Psoas muscle (tissue), 8 donors: ENCODE measurements at places on chromosomes 4 and X.

- H3K4me1 ChIP-seq, result no peaks in the 10 kb centered on the region
- H3K27me3 ChIP-seq, result no peaks in the 10 kb centered on the region
- H3K4me3 ChIP-seq, result no peak overlapping the region
- DNase-seq, result no peak
- H3K36me3 ChIP-seq, result no peaks in the 10 kb centered on the region
Measured at GRCh38 chr4:126004941-126005340, 690.2 kb downstream of the FAT4 start.

DNA sequence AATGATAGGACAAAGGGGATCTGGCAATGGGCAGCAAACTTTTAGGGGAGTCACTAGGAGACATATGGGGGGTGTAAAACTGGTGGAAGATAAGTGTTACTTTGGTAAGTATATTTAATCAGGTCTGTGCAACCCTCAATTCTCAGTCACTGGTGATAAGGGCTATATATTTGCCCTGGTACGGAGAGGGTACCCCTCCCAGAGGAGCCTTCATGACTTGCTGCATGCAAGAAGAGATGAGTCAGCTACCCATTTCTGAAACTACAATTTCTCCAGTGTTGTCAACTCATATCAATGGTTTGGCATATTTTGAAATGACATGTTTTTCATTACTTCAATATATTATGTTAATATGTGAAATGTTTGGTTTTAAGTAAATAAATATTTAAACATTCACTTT lies 14.3 kb downstream of the SMARCAD1 start:
- no peak for DNase-seq
- no peaks in the 10 kb centered on the region for H3K4me1 ChIP-seq
- H3K4me3 ChIP-seq, result no peak overlapping the region
- no peaks in the 10 kb centered on the region for H3K27me3 ChIP-seq

GRCh38 chr4:138056541-138056940 lies 185.6 kb downstream of the SLC7A11 start:
- no peaks in the 10 kb centered on the region for H3K27me3 ChIP-seq
- no peaks in the 10 kb centered on the region for H3K36me3 ChIP-seq
- H3K4me1 ChIP-seq, result no peaks in the 10 kb centered on the region
- H3K27ac ChIP-seq, result no peak overlapping the region
- H3K4me3 ChIP-seq, result no peak overlapping the region

DNA sequence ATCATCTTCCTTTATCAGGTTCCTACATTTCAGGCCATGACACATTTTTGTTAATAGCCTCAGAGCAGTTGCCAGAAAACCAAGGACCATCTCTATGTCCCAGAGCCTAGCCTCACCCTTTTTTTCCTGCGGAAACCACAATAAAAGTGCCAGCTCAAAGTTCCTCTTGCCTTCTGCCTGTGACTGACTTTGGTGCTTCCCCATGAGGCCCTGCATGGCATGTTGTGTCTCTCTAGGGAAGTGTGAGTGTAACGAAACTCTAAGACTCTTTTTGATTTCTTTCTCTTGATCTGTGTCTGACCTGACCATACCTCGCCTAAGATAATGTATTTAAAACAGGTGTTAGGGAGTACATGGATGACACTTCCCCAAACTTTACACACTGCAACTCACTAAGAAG lies 642.3 kb upstream of the BOD1L1 start:
- no peaks in the 10 kb centered on the region for H3K36me3 ChIP-seq
- H3K27ac ChIP-seq, result no peak overlapping the region
- H3K27me3 ChIP-seq, result no peaks in the 10 kb centered on the region
- H3K4me1 ChIP-seq, result no peaks in the 10 kb centered on the region
- no peak overlapping the region for H3K4me3 ChIP-seq

GRCh38 chr4:15004739-15005301 lies 2.5 kb downstream of the CPEB2 start:
- DNase-seq, result peak; percentile 93
- H3K27ac ChIP-seq, result peak overlapping the region; percentile 99
- H3K36me3 ChIP-seq, result peaks cover 25% of the 10 kb centered on the region
- peaks cover 26% of the 10 kb centered on the region for H3K4me1 ChIP-seq

DNA sequence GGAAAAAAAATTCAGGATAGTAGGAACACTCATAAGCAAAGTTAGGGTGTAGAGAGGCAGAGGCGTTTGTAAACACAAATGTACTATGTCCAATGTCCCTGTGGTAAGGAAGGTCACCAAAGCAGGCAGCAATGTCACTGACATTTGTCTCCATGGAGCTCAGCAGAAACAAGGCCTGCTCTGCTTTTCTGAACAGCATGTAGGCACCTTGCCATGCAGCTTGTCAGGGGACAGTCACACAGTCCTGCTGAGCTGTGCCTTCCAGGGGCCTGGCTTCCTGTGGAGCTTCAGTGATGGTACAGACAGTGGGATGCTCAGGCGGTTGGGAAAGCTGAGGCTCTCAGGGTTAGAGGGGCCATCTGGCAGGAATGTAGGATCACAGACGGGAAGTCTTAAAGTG lies 74.5 kb upstream of the HS3ST1 start:
- no peak overlapping the region for H3K4me3 ChIP-seq
- H3K27ac ChIP-seq, result no peak overlapping the region
- DNase-seq, result no peak
- H3K36me3 ChIP-seq, result no peaks in the 10 kb centered on the region
- no peaks in the 10 kb centered on the region for H3K27me3 ChIP-seq

- no peak overlapping the region for H3K4me3 ChIP-seq
- no peaks in the 10 kb centered on the region for H3K36me3 ChIP-seq
- no peak overlapping the region for H3K27ac ChIP-seq
- H3K27me3 ChIP-seq, result no peaks in the 10 kb centered on the region
- H3K4me1 ChIP-seq, result no peaks in the 10 kb centered on the region
Measured at GRCh38 chr4:30840571-30840970, 120.4 kb downstream of the PCDH7 start.

- no peak for DNase-seq
- H3K4me1 ChIP-seq, result no peaks in the 10 kb centered on the region
- no peak overlapping the region for H3K27ac ChIP-seq
- no peaks in the 10 kb centered on the region for H3K36me3 ChIP-seq
Measured at GRCh38 chr4:44186850-44187246, 261.8 kb downstream of the KCTD8 start.

GRCh38 chr4:123990310-123990870 lies 593.8 kb downstream of the SPRY1 start:
- no peak overlapping the region for H3K27ac ChIP-seq
- H3K27me3 ChIP-seq, result no peaks in the 10 kb centered on the region
- peaks cover 13% of the 10 kb centered on the region for H3K4me1 ChIP-seq
- no peak overlapping the region for H3K4me3 ChIP-seq

DNA sequence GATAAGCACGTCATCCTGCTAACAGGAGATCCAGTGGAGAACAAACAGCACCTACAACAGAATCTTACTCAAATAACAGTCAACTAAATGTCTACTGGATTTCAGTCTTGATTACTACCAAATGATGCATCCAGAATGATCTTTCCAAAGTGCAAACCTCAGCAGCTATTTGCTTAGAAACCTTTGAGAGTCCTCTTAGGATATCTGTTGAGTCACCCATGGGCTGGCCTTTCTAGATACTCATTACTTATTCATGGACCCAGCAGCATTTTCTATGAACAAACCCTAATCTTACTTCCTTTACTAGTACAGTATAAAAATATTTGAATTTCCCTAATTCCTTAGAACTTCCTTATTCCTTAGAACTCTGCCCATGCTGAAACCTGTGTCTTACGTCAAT lies 118.5 kb upstream of the PABPC4L start:
- H3K4me1 ChIP-seq, result no peaks in the 10 kb centered on the region
- no peaks in the 10 kb centered on the region for H3K27me3 ChIP-seq
- no peak overlapping the region for H3K4me3 ChIP-seq
- no peaks in the 10 kb centered on the region for H3K36me3 ChIP-seq
- H3K27ac ChIP-seq, result no peak overlapping the region

DNA sequence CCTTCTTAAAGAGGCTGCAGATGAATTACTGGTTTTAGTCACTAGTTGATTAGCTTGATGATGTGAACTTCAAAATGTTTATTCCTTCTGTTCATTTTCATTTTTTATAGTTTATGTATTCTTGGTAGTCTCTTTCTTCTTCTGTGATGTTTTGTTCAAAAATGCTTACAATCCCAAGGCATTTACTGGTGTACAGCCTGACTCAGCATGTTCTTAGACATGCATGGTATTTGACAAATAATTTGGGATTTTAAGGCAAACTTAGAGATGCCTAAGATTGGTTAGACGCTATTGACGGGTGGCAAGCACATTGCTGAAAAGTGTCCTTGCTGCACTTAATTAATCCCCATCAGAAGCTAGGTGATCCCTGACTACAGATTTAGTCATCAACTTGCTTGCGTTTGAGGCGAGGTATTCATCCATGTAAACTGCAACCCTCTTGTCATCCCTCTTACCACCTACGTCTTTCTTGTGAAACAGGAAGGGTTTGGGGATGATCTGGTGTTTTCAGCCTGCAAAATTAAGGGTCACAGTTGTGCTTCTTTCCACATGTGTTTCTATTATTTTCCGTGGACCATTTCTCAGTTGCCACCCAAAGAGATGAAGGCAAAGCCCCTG lies 331.8 kb downstream of the DKK2 start:
- no peaks in the 10 kb centered on the region for H3K4me1 ChIP-seq
- no peaks in the 10 kb centered on the region for H3K36me3 ChIP-seq
- DNase-seq, result no peak
- no peak overlapping the region for H3K27ac ChIP-seq
- no peak overlapping the region for H3K4me3 ChIP-seq

GRCh38 chr4:30838331-30838730 lies 118.2 kb downstream of the PCDH7 start:
- DNase-seq, result no peak
- H3K4me1 ChIP-seq, result no peaks in the 10 kb centered on the region
- H3K27ac ChIP-seq, result no peak overlapping the region
- H3K27me3 ChIP-seq, result no peaks in the 10 kb centered on the region
- H3K4me3 ChIP-seq, result no peak overlapping the region
- H3K36me3 ChIP-seq, result no peaks in the 10 kb centered on the region

GRCh38 chrX:34586346-34586911 lies 70.7 kb downstream of the TMEM47 start:
- no peak overlapping the region for H3K4me3 ChIP-seq
- no peaks in the 10 kb centered on the region for H3K27me3 ChIP-seq
- H3K4me1 ChIP-seq, result no peaks in the 10 kb centered on the region
- no peaks in the 10 kb centered on the region for H3K36me3 ChIP-seq
- DNase-seq, result no peak

DNA sequence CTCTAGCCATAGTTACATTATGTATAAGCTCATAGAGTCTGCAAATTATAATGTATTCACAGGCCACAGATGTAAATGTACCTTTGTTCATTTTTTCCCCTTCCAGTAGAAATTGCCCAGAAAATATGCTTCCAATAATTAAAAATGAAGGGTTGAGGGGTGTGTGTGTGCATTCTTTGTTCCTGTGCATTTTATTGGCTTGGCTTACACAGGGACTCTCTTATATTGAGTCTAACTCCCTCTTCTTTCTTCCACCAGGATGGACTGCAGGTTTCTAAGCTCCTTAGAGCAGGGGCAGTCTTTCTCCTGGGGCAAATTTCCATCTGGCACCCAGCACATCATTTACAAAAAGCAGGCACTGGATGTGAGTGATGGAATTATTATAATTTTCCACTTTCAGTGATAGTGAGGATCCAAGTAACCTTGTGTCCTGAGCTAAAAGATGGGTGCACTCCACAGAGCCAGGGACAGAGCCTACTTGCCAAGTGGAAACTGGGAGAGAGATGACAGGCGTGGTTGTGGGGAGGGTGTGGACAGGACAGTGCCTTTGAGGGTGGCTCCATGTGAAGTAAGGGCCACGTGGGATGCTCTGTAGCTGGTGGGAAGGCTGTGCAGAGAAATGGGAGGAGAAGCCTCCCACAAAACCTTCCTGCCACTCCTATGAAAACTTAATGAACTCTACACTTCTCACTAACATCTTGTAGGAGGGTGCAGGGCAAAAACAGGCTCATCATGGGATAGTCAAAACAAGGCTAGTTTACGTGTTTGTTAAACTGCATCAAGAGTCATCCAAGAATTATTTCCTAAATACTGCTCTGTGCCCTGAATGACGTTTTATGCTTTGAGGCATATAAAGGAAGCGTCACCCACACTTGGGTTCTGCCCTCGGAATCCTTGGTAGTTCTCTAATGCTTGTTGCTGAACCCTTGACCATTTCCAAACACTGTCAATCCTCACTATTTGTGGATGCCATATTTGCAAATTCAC lies 16.0 kb downstream of the IGFBP7 start:
- no peaks in the 10 kb centered on the region for H3K27me3 ChIP-seq
- DNase-seq, result no peak
- H3K4me3 ChIP-seq, result no peak overlapping the region
- peaks cover 4% of the 10 kb centered on the region for H3K4me1 ChIP-seq
- no peak overlapping the region for H3K27ac ChIP-seq

- no peaks in the 10 kb centered on the region for H3K27me3 ChIP-seq
- no peak for DNase-seq
- no peaks in the 10 kb centered on the region for H3K4me1 ChIP-seq
- no peaks in the 10 kb centered on the region for H3K36me3 ChIP-seq
- no peak overlapping the region for H3K27ac ChIP-seq
- H3K4me3 ChIP-seq, result no peak overlapping the region
Measured at GRCh38 chr4:167906851-167907250, 185.5 kb upstream of the ANXA10 start.

DNA sequence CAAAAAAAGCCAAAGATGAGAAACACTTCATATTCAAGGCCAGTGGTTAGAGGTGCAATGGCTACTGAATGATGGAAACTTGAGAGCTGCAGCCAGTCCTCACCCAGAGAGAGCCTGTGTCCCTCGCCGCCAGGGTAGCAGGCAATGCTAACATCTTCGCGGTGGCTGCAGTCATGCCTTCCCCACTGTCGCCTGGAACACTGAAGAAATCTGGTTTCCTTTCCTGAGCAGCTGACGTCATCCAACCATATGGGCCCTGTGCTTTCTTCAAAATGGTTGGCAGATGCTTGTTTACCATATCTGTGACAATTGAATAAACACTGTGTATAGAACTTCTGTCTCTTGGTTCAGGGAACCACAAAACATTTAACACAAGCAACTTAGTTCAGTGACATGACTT lies 39.7 kb downstream of the PRSS12 start:
- H3K27ac ChIP-seq, result no peak overlapping the region
- H3K36me3 ChIP-seq, result no peaks in the 10 kb centered on the region
- no peaks in the 10 kb centered on the region for H3K4me1 ChIP-seq
- DNase-seq, result no peak

DNA sequence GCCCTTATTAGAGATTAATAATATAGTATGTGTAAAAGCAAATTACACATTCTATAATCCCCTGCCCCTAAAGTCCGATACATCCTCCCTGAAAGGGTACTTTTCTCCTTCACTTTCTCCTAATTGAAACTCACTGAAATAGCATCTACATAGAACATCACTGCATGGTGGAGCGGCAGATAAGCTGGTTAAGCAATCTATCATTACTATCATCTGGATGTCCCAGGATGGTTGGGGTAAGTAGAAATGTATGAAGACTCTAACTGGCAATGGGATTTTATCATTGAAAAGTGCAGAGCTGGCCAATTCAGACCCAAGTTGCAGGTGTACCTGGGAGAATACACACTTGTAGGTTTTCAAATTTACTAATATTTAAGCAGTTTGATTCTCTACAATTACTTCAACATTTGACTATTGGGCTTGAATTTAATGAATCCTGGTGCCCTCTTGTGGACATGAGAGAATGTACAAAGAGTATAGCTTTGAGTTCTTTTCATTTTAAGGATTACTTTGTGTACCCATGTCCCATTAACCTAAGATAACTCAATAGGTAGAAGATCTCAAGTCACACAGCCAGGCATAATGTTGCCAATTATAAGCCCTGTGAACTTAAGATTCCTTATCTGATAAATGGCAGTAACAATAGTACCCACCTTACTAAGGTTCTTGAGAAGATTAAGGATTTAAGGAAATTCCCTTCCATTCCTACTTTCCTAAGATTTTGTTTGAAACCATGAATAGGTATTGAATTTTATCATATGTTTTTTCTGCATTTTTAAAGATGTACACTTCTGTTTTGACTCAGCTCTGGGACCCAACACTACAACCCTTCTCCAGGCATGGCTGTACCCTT lies 69.8 kb downstream of the SHROOM3 start:
- H3K4me3 ChIP-seq, result no peak overlapping the region
- DNase-seq, result no peak
- no peaks in the 10 kb centered on the region for H3K27me3 ChIP-seq
- H3K4me1 ChIP-seq, result no peaks in the 10 kb centered on the region
- H3K36me3 ChIP-seq, result no peaks in the 10 kb centered on the region
- no peak overlapping the region for H3K27ac ChIP-seq
